Stimulated activated CD4-positive, alpha-beta T cell treated with anti-CD3 and anti-CD28 coated beads, Interleukin-1b, Interleukin-23, amount 100 ng/mL, for 1 hour (primary cell): ENCODE measurements at places on chromosomes 13 and 19.

GRCh38 chr19:661427-662196, 1.4 kb downstream of the RNF126 start:
- DNase-seq: peak; percentile 55

DNA sequence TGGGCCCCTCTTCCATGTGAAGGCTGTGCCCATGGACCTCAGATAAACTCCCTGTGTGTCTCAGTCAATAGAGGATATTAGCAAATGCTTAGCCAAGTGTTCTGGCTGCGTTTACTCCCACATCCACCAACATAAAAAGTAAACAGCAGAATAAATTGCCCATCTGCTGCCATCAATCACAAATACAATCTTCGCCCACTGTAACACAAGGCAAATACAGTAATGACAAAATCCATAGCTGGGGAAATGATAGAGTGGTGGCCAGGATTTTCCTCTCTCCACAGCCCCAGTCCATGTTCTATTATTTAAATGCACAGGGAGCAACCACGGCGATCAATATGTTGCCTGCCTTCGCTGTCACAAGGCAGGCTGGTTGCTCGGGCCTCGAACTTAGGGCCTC, 376.5 kb downstream of the UQCRFS1 start:
- DNase-seq: no peak

DNA sequence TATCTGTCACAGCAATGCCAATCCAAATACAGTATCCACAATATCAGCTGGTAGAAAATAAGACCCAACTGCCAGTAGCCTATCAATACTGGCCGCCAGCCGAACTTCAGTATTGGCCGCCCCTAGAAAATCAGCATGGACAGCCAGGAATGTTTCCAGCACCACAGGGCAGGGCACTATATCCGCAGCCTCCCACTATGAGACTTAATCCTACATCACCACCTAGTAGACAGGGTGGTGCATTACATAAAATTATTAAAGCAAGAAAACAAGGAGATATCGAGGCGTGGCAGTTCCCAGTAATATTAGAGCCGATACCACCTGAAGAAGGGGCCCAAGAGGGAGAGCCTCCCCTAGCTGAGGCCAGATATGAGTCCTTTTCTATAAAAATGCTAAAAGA, 111.3 kb downstream of the ZNF486 start:
- no peak for DNase-seq

DNA sequence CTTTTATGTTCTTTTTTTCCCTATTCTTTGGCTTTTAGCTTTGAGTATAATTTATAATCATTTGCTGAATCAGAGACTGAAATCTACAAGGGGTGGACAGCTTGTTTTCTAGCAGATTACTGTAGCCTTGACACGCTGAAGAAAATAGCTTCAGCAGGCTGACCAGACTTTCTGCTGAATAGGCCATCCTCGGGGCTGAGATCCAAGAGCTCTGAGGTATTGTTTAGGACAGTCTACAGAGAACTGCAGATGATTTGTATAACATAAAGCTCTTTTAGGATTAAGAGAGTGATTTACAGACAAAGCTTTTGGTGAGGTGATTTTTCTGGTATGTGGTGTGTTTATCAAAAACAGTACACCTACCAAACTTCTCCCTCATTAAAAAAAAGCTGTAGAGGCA, 16.8 kb downstream of the POLR1D start:
- DNase-seq: no peak

DNA sequence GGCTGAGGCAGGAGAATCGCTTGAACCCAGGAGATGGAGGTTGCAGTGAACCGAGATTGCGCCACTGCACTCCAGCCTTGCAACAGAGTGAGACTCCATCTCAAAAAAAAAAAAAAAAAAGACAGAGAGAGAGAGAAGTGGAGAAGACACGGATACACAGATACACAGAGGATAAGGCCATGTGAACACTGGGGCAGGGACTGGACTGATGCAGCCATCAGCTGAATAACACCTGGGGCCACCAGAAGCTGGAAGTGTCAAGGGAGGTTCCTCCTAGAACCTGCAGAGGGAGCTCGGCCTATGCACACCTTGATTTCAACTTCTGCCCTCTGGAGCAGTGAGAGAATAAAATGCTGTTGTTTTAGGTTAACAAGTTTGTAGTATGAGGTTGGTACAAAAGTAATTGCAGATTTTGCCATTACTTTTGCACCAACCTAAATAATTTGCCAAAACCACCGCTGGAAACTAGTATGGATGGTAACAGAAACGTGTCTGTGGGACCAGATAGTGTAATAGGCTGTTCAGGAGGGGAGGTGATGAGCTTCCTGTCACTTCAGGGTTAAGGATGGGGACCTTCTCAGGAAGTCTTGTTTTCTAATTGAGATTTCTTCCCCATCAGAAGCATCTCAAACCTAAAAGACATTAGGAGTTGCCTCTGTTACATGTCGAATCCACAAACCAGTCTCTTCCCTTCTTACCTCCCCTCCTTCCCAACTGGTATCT, 36.4 kb upstream of the IGSF23 start:
- no peak for DNase-seq
